ENCODE measurements at places on chromosomes 16 and 17.
A peak's percentile ranks its signal among the peaks of the same experiment; 100 is the strongest.

DNA sequence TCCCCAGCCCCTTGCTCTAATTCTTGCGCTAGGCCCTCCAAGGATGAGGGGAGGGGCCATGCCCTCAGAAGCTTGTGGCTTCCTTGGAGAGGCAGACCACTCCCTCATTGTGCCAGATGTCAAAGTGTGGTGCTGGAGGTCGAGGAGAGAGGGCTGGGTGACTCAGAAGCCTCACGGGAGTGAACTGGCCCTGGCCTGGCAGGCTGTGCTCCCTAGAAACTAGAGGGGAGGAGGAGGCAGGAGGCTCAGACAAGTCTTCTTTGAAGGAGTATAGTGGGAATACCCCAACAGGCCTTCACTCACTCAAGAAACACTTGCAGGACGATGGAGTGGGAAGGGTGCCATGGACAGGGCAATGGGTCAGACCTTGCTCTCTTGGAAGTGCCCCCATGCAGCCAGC lies 18.5 kb downstream of the ANKRD40 start:
- DNase-seq, result no peak

- peak; percentile 97 for DNase-seq
Measured at GRCh38 chr17:75855310-75856061, at the start of gene WBP2. Gene WBP2 (minus strand): TSS chr17:75855335. CDS start chr17:75855297, 38 bp downstream.

GRCh38 chr16:87874639-87875427 lies 5.5 kb upstream of the SLC7A5 start:
- peak; percentile 46 for DNase-seq

GRCh38 chr16:84806256-84806889 lies 13.4 kb upstream of the CRISPLD2 start:
- no peak for DNase-seq

DNA sequence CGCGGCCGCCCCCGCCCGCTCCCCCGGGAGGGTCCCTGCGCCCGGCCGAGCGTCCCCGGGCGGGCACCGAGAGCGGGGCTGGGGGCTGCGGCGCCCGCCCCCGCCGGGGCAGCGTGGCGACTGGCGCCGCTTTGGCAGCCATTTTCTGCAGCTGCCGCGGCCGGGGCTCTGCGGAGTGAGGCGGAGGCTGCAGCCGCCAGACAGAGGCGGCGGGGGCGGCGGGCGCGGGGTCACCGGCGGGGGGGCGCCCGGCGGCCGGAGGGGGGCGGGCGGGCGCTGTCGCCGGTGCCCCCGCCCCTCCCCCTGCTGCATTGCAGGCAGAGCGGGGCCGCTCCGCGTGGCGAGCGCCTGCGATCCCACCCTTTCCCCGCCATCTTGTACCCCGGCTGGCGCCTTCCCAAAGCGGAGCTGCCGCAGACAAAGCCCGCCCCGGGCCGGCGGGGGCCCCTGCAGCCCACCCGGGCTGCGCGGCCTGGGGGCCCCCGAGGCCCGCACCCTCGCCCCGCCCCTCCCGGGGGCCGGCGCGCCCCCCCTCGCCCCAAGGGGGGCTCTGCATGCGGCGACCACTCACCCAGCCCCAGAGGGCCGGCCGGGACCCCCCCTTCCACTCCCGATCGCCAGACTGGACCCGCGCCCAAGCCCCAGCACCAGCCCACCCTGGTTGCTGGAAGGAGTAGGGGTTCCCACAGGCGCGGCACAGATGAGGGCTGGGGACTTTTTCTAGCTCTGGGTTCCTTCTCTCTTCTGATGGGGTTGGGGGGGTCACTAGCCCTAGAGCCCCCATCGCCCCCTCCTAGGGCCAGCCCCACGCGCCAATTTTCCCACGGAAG lies 16.6 kb upstream of the CBX8 start:
- no peak for DNase-seq

DNA sequence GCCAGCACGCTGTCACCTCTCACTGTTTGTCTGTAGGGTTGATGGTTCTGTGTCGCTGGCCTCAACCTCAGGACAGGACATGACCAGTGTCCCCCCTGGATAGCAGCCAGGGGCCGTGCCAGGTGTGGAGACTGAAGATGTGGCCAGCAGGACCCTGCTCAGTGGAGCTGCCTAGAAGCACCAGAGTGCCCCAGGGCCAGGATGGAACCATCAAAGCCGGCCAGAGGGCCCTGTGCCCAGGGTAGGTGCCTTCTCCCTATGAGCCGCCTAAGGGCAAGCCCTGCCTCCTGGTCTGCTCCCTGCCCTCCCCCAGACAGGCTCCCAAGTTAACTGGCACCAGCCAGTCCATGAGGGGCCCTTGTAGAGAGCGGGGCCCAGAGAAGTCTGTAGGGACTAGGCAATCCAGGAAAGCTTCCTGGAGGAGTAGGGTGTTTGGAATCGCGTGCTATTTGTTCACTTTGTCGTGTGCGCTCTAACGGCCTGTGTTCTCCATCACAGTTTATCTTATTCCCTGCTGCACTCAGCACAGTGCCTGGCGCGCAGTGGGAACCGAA lies 546 bp upstream of the NDUFB10 start:
- no peak for DNase-seq

GRCh38 chr17:71033336-71033735 lies 864.0 kb downstream of the KCNJ2 start:
- no peak for DNase-seq

GRCh38 chr17:76414334-76415295 lies 30.2 kb downstream of the SPHK1 start:
- DNase-seq, result no peak

DNA sequence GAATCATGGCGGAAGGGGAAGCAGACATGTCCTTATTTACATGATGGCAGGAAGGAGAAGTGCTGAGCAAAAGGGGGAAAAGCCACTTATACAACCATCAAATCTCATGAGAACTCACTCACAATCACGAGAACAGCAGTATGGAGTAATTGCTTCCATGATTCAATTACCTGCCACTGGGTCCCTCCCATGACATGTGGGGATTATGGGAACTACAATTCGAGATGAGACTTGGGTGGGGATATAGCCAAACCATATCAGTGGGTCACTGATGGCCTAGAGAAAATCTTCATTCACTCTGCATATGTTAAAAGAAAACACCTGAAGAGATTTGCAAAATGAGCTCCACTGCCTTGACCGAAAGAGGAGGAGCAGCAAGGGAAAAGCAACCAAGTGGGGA lies 130.3 kb upstream of the FAM20A start:
- no peak for DNase-seq

- DNase-seq, result no peak
Measured at GRCh38 chr17:34140006-34140405, 115.1 kb upstream of the CCL2 start.

GRCh38 chr16:10362077-10362863 lies 23.6 kb upstream of the ATF7IP2 start:
- DNase-seq, result no peak

- no peak for DNase-seq
Measured at GRCh38 chr17:72421128-72422092, 300.6 kb downstream of the SOX9 start.

DNA sequence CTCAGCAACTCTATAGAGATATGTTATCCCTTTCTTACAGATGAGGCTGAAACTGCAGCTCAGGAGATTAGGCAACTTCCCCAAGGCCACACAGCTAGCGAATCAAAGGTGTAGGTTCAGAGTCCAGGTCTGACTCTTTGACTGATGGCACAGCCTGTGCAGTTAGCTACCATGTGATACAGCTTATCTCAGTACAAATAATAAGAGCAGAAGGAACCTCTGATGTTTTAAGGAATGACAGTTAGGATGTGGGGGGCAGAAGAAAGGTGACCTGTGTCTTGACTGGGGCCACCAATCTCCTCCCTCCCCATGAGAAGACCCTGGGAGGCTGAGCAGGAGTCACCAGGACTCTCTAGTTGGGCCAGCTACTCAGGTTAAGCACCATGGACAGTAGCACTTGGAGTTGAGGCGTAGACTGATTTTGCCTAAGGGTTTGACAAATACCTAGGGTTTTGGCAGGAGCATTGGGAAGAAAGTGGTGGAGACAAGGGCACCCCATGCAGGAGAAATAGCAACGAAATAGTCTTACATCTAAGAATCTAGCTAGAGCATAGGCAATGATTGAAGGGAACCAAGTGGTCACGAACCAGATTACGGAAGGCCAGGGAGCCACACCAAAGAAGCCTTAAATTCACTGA lies 22.8 kb upstream of the ACSM2B start:
- DNase-seq, result no peak

DNA sequence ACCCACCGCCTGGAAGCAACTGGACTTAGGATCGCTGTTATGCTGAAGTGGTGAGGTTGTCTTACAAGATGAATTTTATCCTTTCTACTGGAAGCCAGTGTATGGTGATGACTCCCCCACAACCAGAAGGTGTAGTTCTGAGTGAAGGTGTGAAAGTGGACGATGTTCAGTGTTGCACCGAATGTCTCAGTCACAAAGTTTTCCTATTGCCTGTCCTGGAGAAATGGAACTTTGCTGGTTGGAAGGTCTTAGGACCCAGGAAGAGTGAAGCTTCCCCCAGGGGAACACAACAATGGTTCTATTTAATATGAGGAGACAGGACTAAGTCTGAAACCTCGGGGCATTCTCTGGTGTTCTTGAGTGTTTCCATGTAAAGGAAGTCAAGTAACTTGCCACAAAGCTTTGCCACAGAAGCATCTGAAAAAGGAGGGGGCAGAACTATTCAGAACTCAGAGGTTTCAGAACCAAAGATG lies 44.2 kb downstream of the USP22 start:
- no peak for DNase-seq

DNA sequence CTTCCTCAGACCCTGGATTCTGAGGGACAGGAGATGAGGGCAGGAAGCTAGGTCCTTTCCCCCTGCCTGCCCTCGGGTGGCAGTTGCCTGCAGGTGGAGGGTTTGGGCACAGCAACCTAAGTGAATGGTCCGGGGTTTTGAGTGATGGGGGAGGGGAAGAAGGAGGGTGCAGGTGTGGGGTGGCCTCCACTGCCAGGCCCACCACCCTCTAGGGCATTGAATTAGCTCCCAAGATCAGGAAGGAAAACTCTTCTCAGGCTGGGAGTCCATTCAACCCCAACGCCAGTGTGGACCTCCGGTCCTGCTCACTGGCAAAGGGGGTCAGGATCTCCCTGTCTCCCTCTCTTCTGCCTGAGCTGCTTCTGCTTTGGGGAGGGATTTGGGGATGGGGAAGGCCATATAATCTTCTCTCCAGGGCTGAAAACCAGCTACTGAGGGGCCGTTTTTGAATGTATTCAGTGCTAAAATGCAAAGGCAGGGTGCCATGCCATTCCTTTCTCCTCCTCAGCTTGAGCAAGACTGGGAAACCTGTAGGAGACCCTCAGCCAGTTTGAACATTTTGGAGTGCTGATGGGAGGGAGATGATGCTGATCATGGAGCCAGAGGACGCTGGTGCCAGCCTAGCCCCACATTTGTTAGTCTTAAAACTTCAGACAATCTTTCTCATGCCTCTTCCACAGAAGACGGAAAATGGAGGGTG lies 18.8 kb downstream of the GRB7 start:
- DNase-seq, result no peak

- DNase-seq, result no peak
Measured at GRCh38 chr17:81164371-81165245, 699 bp upstream of the PVALEF start.

DNA sequence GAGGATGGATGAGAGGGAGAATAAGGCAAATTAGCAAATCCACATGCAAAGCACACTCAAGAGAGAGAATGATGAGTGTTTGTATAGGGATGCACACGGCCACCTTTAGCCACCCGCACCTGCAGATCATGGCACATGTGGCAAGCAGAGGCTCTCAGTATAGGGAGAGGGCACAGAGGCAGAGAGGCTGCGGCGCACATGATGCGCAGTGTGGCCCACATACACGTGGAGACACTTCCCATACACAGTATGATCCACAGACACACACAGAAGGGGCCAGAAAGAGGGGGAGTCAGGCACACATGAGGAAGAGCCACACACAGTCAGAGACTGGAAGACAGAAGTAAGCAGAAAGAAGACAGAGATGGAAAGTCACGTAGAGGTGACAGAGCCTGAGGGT lies 6.5 kb upstream of the CHD3 start:
- DNase-seq, result no peak

DNA sequence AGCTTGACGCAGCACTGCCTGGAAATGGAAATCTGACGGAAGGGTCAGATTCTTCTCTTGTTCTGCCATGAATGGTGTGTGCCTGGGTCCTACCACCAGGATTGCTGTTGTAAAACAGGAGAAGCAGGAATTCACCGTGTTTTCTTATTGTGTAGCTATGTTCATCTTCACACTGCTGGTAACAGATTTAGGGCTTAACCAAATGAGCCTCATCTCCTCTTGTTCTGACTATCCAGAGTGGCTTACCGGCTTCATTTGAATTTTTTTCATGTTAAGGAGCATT lies 97.3 kb upstream of the CHMP6 start:
- DNase-seq, result no peak

DNA sequence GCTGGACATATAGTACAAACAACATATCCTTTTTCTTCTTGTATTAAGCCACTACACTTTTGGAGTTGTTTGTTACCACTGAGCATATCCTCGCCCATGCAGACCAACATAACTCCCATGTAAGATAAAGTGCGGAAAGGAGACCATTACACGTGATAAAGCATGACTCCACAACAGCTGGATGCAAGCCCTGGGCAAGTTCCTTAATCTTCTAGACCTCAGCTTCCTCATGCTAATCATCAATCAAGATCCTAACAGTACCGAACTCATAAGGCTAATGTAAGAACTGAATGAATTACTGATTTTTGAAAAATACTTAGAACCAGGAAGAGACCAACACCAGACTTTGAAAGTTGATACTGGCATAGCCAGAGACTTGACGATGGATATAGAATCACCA lies 47.0 kb upstream of the GSG1L start:
- DNase-seq, result no peak

DNA sequence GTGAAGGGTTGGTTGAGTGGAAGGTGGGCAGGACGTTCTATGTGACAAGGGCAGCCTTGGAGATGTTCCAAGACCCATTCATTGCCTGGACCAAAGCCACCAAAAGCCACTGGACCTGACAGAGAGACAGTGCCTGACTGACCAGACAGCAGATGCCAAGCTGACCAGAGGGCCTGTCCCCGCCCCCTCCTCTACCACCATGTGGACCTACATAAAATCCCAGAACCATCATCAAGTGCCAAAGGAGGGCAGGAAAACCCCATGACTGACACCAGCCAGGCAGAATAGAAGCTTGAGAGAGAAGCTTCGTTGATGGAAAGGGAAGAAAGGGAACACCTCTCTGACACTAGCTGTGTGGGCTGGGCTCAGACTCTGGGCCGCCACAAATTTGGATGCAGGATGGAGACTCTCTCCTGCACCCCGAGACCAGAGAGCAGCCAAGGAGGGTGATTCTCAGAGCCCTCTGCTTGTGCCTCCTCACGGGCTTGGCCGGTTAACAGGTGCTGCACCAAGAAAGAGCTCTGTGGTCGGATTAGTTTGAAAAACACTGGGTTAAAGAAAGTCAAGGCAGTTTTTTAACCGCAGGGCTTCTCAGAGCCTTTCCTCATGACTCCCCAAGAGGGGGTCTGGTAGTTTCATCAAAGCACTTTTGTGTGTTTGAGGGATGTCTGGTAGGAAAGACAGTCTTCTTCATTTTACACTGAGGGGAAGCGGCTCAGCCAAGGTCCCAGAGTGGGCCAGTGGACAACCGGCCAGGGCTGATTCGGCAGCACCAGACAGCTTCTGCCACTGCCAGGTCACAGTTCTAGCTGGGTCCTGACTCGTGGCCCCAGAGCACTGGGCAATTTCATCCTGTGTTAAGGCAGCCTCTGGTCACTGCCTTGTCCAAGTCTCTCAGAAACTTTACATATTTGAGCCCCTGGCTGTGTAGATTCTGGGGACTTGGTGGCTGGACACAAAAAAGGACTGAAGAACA lies 1.7 kb downstream of the TNFRSF13B start:
- no peak for DNase-seq
